ENCODE measurements at places on chromosomes 1 and 21.

DNA sequence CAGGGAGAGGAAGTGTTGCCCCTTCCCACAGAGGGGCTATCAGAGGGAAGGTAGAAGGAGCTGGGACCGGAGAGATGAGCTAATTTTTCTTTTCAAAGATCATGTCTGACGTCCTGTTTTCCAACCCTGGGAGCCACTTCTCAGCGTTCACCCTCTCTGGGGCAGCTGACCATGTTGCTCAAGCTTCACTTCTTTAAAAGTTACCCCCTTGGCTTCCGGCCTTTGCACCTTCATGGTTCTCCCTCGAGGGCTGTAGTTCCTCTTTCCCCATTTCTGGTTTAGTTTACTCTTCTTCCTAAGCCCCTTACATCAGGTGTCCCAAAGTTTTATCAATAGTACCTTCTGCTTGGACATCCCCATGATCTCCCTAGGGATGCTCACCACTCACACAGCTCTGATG is 23.8 kb upstream of the CSF1 start:
- no peak for DNase-seq

DNA sequence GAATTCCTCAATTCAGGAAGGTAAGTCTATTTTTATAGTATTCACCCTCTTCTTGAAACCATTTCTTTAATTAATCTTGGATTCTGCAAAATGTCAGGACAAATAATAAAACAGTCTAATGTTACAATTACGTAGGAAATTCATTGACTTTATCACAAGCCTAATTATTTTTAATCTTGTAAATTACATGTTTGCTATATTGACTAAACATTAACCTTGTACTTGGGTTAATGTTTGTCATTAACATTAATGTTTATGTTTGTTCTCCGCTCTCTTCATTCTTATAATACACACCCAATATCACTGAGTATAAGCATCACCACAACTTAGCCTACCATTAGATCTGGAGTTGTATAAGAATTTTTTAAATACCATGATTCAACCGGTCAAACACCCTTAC is 2.8 kb downstream of the GCLM start:
- DNase-seq: no peak

- DNase-seq: no peak
These were observed 38.4 kb downstream of the STPG1 start for GRCh38 chr1:24374891-24375786.

GRCh38 chr21:46161633-46162592 is 6.5 kb upstream of the FTCD start:
- no peak for DNase-seq

DNA sequence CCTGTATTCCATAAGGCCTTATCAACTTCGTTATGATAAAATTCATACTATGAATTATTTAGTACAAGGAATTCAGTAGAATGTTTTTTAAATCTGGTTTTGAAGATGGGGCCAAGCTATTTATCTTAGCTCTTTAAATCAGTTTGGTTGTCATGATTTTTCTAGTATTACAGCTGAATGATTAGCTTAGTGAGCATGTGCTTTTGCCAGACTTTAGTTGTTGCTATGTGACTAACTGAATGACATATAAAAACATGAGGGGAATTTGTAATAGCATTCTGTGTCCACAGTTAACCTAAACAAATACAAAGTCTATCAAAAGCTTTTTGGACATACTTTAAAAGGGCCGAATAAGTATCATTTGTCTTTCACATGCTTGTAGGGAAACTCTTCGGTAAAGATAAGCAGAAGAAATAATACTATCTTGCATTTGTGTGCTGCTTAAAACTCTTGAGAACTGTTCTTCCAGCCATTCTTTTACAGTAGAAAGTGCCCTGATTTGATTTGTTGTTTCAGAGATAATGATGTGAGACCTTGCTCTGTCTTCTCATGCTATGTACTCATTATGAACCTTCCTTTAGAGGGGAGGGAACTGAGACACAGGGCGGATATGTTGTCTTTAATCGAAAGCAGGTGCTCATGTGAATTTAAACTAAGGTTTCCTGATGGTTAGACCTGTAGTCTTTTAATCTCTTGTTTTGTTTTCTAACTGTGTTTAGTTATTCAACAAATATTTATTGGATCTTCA is 18.8 kb downstream of the NEK7 start:
- no peak for DNase-seq

- DNase-seq: no peak
These were observed 685 bp upstream of the SYT6 start for GRCh38 chr1:114154146-114154962.

- DNase-seq: no peak
These were observed 24.3 kb upstream of the TMEM39B start for GRCh38 chr1:32048440-32048839.

DNA sequence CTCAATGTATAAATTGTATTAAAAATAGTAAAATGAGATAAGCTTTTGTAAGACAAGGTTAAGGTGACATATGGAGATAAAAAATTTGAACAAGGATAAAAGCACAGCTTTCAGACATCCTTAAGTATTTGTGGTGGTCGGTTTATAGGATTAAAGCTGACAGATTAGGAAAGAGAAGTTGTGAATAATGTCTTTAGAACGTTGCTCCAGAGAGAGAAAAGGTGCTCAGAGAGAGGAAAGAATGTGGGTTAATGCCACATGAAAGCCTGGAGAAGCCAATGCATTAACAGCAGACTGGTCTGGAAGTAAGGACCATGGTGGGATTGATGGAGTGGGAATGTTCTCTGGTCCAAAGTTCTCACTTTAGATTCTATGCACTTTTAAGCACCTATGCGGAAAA is 44.8 kb downstream of the ATP6V1G3 start:
- no peak for DNase-seq

All from stimulated activated CD8-positive, alpha-beta memory T cell treated with anti-CD3 and anti-CD28 coated beads, Interleukin-4, amount 100 ng/mL, for 1 hour (primary cell).